ENCODE measurements at places on chromosomes 1 and 21. TPM values are rescaled to one million over a fixed set of nuclear protein-coding genes. Genes with fewer than 3 reads are reported as not detected.
A peak's percentile ranks its signal among the peaks of the same experiment; 100 is the strongest.

- H3K27me3 ChIP-seq, result no peaks in the 10 kb centered on the region
- no peak overlapping the region for H3K4me3 ChIP-seq
- no peaks in the 10 kb centered on the region for H3K36me3 ChIP-seq
- DNase-seq, result no peak
- H3K27ac ChIP-seq, result no peak overlapping the region
Observed at GRCh38 chr1:68464891-68465290, 15.1 kb upstream of the RPE65 start.

- no peak for DNase-seq
- peaks cover 5% of the 10 kb centered on the region for H3K4me1 ChIP-seq
- H3K27ac ChIP-seq, result no peak overlapping the region
- H3K4me3 ChIP-seq, result no peak overlapping the region
- H3K27me3 ChIP-seq, result no peaks in the 10 kb centered on the region
- no peaks in the 10 kb centered on the region for H3K36me3 ChIP-seq
Observed at GRCh38 chr1:184752656-184753055, 2.0 kb downstream of the EDEM3 start.

DNA sequence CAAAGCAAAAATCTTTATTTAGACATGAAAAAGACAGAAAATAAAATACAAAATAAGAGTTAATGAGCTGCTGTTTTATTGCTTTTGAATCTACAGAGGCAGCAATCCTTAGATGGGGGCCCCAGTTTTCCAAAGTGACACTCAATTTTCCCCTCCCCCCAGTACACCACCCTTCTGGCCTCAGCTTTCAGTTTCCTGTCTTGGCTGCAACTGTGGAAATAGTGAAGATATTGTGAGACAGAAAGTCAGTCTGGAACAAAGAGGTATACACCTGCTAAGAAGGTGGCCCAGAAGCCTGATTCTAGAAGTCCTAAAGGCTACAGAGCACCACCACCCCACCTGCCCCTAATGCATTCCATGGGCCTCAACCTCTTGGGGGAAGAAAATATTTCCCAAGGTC lies 1.1 kb upstream of the MTMR11 start:
- peaks cover 13% of the 10 kb centered on the region for H3K4me1 ChIP-seq
- H3K4me3 ChIP-seq, result no peak overlapping the region
- H3K27me3 ChIP-seq, result no peaks in the 10 kb centered on the region
- no peak overlapping the region for H3K27ac ChIP-seq
- no peak for DNase-seq

COL9A2 gene
- total RNA-seq, result 3.8 TPM

GRCh38 chr1:192518700-192519099 lies 56.9 kb upstream of the RGS1 start:
- H3K4me3 ChIP-seq, result no peak overlapping the region
- no peaks in the 10 kb centered on the region for H3K27me3 ChIP-seq

- no peak overlapping the region for H3K27ac ChIP-seq
- no peaks in the 10 kb centered on the region for H3K36me3 ChIP-seq
- no peaks in the 10 kb centered on the region for H3K4me1 ChIP-seq
- H3K4me3 ChIP-seq, result no peak overlapping the region
- no peak for DNase-seq
Observed at GRCh38 chr1:31689379-31689778, 14.4 kb downstream of the COL16A1 start.

DNA sequence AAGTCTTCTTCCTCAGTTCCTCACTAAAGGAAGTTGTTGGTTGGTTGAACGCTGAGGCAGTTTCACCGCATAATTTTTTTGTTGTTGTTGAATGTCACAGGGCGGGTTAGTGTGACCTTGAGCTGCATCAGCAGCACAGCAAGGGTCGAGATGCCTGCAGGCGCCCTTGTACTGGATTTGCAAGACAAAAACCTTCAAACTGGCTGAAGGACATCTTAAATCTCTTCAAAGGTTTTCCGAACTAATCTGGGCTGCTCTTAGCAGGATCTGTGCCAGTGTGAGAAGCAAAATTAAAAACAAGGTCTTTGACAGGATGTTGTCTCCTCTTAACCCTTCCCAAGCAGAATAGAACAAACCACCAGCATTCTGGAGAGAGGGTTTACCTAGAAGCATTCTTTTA lies 59.4 kb downstream of the NRIP1 start:
- no peaks in the 10 kb centered on the region for H3K36me3 ChIP-seq
- H3K27ac ChIP-seq, result peak overlapping the region; percentile 52
- peak overlapping the region; percentile 58 for H3K4me3 ChIP-seq

DNA sequence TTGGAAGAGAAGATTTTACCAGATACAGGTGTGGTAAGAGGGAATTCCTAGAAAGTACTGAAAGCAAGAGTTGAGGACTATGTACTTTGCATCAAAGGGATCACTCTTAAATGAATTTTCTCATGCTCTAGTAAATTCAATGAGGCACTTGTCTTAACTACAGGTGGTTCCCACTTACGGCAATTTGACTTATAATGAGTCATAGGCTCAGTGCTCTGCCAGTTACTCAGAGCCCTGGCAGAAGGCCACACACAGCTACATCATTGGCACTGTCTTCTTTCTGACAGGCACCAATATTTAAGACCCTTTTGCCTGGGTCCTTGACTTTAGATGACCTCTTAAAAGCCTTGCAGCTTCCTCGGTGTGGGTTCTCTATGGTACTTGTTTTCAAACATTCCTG lies 15.9 kb upstream of the ADAMTS5 start:
- H3K27me3 ChIP-seq, result no peaks in the 10 kb centered on the region
- no peak overlapping the region for H3K4me3 ChIP-seq
- H3K4me1 ChIP-seq, result no peaks in the 10 kb centered on the region
- DNase-seq, result no peak
- no peak overlapping the region for H3K27ac ChIP-seq

RBP7 gene
- not detected for total RNA-seq

GRCh38 chr1:65343286-65343685 lies 33.9 kb downstream of the DNAJC6 start:
- H3K4me3 ChIP-seq, result no peak overlapping the region
- H3K27ac ChIP-seq, result no peak overlapping the region
- H3K27me3 ChIP-seq, result no peaks in the 10 kb centered on the region

DNA sequence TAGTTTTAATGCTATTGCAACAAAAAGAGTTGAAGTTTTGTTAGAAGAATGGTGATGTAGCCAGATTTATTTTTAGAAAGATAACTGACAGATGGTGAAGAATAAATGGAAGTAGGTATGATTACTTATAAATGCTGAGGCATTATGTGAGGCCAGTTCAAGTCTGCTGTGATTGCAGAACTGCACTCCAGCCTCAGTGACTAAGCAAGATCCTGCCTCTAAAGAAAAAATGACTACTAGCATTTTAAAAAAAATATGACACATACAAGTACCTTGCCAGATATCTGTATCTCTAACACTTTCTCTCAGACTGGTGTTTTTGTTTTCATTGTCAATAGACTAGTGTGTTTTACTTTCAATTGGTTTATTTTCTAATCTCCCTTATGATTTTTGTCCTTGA lies 1242.4 kb upstream of the ADGRL4 start:
- no peak overlapping the region for H3K27ac ChIP-seq
- H3K4me3 ChIP-seq, result no peak overlapping the region
- no peaks in the 10 kb centered on the region for H3K4me1 ChIP-seq
- H3K27me3 ChIP-seq, result no peaks in the 10 kb centered on the region

DNA sequence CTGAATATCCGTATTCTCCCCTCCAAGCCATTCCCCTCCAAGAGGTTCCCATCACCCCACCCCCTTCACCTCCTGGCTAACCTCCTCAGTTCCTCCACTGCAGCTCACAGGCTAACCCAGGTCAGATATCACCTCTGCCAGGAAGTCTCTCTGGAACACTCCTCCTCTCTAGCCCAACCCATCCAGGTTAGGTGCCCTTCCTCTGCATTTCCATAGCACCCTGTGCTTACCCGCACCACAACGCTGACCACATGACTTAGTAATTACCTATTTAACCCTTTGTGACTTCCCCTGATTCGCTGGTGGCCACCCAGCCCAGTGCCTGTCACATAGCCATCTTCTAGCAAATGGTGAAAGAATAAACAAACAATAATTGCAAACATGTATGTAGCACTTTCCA lies 49.5 kb upstream of the IFFO2 start:
- no peaks in the 10 kb centered on the region for H3K4me1 ChIP-seq
- no peak overlapping the region for H3K27ac ChIP-seq
- no peak overlapping the region for H3K4me3 ChIP-seq
- H3K27me3 ChIP-seq, result no peaks in the 10 kb centered on the region
- no peaks in the 10 kb centered on the region for H3K36me3 ChIP-seq

HSPA6 gene
- not detected for total RNA-seq

DNA sequence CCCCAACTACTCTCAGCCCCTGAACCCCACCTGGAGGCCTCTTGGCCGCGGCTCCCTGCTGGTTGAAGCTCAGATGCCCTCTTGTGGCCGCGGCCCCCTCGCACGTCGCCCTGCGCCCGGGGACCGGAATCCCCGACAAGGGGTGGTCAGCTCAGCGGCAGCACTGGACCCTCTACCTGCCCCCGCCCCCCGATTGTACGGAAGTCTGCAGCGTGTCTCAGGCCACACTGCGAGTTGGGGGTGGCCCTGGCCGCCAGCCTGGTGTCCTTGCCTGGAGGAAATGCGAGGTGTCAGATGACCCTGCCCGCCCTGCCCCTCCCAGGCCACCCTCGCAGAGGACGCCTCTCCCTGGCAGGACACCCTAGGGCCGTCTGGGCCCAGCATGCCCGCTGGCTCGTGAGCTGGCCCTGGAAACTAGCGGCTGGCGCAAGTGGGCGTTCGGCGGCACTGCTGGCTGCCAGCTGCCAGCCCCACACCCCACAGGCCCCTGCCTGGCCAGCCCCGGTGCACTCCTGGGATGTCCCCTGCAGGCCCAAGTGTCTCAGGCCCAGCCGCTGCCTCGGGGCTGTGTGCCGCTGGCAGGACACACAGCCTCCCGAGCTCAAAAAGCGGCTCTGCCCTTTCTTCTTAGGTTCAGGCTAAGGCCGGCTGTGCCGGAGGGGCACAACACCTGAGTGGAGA lies 60.8 kb downstream of the EDN2 start:
- H3K27me3 ChIP-seq, result peaks cover 32% of the 10 kb centered on the region
- H3K36me3 ChIP-seq, result no peaks in the 10 kb centered on the region
- no peak for DNase-seq

GRCh38 chr1:51952638-51953037 lies 37.9 kb downstream of the RAB3B start:
- H3K4me3 ChIP-seq, result no peak overlapping the region
- H3K4me1 ChIP-seq, result no peaks in the 10 kb centered on the region
- peaks cover 13% of the 10 kb centered on the region for H3K27me3 ChIP-seq

- no peak overlapping the region for H3K27ac ChIP-seq
- peaks cover 16% of the 10 kb centered on the region for H3K4me1 ChIP-seq
- no peaks in the 10 kb centered on the region for H3K36me3 ChIP-seq
- H3K27me3 ChIP-seq, result no peaks in the 10 kb centered on the region
- DNase-seq, result no peak
Observed at GRCh38 chr21:31414263-31415000, 70.4 kb upstream of the TIAM1 start.

GREM2 gene
- 1.6 TPM for total RNA-seq

DNA sequence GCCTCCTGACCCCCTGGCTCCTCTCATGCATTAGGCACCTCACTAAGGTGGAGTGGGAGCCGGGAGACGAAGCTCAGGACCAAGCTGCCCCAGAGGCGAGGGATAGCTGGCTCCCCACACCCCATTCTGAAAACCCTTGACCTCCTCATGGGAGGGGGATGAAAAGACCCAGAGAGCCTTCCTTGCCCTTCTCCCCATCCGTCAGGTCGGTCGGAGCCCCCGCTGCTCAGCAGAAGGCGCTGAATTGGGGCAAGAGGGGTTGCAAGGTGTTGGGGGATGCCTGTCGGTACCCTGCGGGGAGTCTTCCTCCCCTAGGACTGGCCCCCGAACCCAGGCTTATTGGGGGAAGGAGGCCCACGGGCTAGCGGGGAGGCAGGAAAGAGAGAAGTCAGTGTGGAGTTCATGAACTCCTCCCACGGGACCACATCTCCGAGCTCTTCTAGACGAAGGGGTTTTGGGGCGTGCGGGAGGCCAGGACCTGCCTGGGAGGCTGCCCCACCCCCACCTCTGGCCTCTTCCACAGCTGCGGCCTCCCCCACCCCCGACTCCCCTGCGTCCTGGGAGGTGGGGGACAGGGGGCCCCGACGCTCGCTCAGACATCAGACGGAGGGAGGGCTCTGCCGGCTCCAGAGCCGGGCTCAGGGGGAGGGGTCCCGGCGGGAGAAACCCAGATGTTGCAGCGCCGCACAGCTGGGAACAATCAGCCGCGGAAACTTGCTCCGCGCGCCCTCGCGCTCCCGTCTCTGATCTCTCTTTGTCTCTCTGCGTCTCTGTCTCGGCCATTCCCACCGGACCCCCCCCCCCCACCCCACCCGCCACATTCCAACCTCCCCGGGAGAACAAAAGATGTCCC lies 719 bp downstream of the MFAP2 start:
- H3K4me3 ChIP-seq, result peak overlapping the region; percentile 32
- H3K27ac ChIP-seq, result no peak overlapping the region
- peaks cover 52% of the 10 kb centered on the region for H3K27me3 ChIP-seq
- H3K4me1 ChIP-seq, result no peaks in the 10 kb centered on the region

DNA sequence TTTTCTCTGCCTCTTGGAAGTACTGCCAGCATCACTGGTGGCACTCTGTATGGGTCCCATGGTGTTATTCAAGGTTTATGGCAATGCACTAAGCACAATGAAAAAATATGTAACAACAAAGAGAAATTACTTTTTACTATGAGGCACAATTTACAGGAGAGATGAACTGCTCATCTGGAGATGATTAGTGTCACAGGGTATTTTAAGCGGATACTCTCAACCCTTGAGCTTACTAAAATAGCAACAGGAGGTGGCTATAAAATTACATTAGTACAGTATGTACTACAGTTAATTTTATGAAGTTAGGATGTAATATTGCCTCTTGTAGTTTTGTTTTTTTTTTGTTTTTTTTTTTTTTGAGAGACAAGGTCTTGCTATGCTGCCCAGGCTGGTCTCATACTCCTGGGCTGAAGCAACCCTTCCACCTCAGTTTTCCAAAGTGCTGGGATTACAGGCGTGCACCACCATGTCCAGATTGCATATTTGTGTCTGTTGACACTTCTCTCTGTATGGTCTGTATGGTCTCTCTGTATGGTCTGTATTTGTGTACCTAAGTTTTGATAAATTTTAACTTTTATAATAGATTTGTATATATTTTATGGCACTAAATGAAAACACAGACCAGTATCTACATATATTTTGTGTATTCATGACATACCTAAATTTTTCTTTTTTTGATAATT lies 175.6 kb upstream of the HP1BP3 start:
- H3K36me3 ChIP-seq, result no peaks in the 10 kb centered on the region
- DNase-seq, result no peak
- no peaks in the 10 kb centered on the region for H3K4me1 ChIP-seq
- H3K27ac ChIP-seq, result no peak overlapping the region

ATP1A2 gene
- total RNA-seq, result 0.10 TPM

All from T-cell (primary cell).